ENCODE measurements at places on chromosomes 4 and X.
A peak's percentile ranks its signal among the peaks of the same experiment; 100 is the strongest.

DNA sequence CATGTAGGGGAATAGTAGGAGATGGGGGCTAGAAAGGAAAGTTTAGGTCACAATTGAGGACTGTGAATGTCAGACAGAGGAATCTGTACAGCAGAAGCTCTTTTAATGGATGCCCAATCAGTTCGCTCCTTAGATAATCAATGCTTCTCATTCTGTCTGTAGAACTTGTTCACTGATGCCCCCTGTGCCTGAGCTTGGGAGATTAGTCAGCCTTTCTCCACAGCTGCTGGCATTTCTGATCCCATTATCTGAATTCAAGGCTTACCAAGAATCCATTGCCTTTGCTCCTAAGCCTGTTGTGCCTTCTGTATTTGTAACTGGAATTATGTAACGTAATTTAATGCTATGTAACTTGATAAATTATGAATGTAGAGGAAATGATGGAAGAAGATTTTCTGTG lies 53.2 kb upstream of the BBS12 start:
- no peak for DNase-seq

DNA sequence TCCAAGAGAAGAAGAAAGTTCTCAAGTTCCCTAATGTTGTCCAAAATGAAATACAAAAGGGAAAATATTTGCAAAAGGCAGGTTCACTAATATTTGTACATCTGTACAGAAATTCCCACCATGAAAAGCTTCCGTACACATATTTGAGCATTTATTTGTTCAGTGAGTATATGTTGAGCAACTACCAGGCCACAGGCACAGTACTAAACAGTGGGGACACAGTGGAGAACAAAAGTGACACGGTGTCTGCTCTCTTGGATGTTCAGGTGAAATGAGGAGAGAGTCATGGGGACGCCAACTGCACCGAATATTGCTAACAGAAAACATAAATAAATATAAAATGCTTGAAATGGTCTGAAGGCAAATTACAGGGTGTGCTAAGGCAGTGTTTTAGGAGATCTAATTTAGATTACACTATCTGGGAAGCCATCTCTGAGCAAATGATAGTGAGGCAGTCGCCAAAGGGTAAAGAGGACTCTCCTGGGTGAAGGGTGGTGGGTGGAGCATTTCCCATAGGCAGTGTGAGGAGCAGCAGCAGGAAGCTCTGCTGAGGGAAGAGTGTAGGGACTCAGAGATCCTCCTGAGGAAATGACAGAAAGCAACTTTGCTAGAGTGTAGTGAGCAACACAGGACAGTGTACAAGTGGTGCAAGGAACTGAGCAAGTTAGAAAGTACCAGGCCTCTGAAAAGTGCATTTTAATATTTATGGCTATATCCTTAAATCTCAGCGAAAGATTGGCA lies 375.2 kb downstream of the GALNTL6 start:
- no peak for DNase-seq

GRCh38 chr4:168421671-168422070 lies 58.6 kb downstream of the DDX60L start:
- no peak for DNase-seq

GRCh38 chrX:78658845-78659744 lies at the start of gene RTL3:
RTL3 (minus strand) TSS chrX:78659328; CDS start chrX:78658420, 908 bp downstream.
- DNase-seq: peak; percentile 57

- no peak for DNase-seq
These were observed 6.3 kb upstream of the HPRT1 start for GRCh38 chrX:134453631-134454030.

GRCh38 chr4:112321776-112322684 lies 24.9 kb downstream of the ALPK1 start:
- DNase-seq: no peak

DNA sequence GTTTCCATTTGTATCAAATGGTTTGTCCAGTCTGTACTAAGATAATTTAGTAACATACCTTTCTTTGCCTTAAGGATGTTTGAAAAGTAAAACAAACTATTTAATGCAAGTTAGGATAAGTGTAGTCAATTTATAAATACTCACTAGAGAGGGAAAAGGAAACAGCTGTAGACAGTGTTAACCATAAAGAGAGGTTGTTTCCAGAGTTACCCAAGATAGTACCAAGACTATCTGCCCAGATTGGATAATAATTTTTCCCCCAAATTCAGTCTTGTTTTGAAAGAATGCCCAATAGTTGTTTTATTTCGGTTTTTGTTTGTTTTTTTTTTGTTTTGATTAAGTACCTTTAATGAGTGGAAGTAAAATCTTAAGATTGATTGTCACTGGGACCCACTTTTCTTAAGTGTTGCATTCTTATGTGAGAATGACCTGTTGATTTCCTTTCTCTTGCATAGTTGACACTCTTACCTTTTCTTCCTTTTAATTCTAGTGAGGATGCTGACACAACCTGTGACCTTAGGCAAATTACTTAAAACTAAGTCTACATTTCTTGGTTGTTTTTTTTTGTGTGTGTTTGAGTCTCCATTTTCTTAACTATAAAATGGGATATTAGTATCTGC lies 12.8 kb downstream of the AFF1 start:
- DNase-seq: no peak

DNA sequence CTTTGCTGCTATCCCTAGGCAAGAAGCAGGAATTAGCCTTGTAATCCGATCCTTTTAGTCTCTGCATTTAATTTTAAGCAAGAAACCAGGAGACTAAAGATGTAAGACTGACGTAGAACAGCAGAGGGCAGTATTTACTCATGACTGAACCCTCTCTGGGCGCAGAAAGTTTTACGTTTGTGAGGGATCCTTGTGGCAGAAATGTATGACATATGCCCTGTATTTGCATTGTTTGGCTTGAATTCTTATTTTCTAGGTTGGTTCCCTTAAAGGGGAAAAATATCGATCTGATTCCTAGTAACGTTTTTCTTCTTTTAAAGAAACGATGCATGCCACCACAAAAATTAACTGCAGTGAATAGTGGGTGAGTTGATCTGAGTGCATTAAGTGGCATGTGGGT lies 1.3 kb upstream of the FAT4 start:
- peak; percentile 68 for DNase-seq

DNA sequence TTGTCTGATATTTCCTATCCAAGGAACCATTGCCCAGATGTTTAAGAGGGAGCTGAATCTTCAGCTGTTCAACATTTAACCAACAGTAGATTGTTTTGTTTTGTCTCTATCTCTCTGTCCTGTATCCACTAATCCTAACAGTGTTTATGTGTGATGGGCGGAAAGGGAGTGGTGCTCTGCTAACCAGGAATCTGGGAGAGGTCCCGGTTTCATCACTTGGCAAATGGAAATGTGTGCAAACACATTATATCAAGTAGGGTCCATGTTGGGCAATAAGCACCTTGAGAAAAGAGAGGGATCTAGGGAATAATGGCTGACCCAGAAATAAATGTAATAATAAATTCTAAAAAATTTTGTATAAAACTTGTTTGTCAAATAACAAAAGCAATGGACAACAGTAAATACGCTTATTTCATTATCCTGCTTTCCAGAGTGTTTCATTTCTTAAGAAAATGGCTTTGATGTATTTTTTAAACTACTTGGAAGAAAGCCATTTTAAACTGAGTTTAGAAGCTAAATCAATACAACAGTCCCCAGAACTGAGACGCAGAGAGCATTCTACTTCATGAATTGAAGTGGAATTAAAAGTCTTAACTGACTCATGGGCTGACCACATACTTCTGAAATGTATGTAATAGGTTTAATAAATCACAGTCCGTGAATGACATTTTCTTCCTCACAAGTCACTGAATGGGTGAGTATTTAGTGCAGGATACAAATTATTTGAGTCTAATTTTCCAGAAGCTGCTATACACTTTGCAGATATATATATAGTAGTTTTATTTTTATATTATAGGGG lies 55.8 kb downstream of the EMCN start:
- DNase-seq: peak; percentile 2

- no peak for DNase-seq
These were observed 190.6 kb downstream of the MID1IP1 start for GRCh38 chrX:38991656-38992440.

GRCh38 chr4:105130945-105131344 lies 15.7 kb upstream of the TET2 start:
- DNase-seq: no peak

GRCh38 chr4:57109847-57110639 lies at the start of gene IGFBP7:
IGFBP7 (minus strand) TSS chr4:57110385; CDS start chr4:57110351, 34 bp downstream.
- DNase-seq: no peak

- no peak for DNase-seq
These were observed 163.5 kb upstream of the SPIN4 start for GRCh38 chrX:63514569-63515080.

DNA sequence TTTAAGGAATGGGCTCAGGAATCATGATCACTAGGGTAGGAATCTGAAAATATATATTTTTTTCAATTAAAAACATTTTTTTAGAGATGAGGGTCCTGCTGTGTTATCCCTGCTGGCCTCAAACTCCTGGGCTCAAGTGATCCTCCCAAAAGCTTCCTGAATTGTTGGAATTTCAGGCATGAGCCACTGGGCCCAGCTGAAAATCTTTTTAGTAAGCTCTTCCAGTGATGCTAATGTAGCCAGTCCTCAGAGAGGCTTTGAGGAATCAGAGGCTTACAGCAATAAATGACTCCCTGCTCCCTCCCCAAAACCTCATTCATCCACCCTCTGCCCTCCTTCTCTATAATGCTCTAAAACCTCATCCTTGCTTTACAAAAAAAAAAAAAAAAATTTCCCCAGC lies 129.5 kb downstream of the ZIC3 start:
- no peak for DNase-seq

- DNase-seq: no peak
These were observed 126.2 kb downstream of the KLHL13 start for GRCh38 chrX:117990438-117990837.

GRCh38 chr4:180058691-180059215 lies 2184.4 kb upstream of the TENM3 start:
- no peak for DNase-seq

DNA sequence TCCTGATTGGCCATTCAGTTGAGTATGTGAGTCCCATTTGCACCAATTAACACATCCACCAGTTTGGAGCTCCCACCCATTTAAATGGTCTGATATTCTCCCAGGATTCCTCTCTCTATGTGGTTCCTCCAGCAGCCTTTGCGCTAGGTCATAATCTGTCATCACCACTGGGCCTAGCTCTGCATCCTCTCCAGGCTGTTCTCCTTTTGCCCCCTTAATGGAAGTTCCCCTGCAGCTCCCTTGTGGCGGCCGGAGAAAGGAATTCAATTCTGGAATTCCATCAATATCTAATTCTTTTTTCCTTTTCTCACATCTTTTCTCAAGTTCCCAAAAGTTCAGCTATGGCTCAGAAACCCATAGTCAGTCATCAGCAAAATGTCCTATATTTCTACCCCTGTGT lies 2184.4 kb upstream of the AGA start:
- DNase-seq: no peak

GRCh38 chr4:6281436-6282313 lies 12.0 kb downstream of the WFS1 start:
- DNase-seq: no peak

- no peak for DNase-seq
These were observed 228.5 kb downstream of the AFF2 start for GRCh38 chrX:148728901-148729300.

DNA sequence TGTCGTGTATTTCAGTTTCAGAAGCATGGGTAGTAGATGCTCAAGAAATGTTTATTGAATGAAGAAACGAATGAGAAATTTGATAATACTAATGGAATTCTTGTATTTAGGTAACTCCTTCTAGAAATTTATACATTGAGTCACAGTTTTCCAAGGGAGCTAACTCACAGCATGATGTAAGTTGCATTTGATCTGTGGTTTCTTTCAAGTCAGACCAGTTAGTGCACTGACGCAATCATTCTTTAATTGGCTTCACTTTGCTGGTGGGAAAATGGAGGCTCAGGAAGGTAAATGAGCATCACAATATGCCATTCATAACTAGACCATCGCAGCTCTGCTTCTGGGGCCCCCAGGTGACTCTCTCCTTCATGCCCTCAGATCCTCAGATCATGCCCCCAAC lies 17.3 kb upstream of the CWH43 start:
- DNase-seq: peak; percentile 66

DNA sequence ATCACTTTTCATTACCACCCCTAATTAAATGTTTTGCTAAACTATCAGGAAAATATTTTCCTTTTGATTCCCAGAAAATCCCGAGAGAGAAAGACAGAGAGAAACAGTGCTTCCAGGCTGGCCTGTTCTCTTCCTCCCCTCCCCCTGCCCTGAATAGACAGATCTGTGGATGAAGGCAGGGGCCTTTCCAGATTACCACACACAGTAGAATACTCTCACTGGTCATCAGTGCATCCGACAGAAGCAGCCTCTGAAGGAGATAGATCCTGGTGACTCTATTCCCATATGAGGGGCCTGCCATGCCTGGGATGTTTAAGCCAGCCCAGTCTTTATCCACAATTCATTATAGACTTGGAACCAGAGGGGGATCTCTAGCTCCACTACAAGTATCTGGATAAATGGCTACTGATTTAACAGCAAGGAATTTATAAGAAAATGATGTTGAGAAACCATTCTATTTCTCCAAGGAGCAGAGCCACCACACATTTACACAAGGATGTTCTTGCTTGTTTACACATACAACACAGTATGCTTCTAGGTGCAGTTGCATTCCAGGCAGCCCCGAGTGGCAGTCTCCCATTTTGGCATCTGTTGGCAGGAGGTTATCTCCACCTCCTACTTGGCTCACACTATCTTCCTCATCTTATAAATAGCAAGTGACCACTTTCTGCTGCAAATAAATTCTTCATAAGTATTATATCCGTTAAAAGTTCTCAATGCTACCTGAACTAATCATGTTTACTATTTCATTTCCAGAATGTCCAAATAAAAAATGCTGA lies 115.8 kb downstream of the HS6ST2 start:
- no peak for DNase-seq

DNA sequence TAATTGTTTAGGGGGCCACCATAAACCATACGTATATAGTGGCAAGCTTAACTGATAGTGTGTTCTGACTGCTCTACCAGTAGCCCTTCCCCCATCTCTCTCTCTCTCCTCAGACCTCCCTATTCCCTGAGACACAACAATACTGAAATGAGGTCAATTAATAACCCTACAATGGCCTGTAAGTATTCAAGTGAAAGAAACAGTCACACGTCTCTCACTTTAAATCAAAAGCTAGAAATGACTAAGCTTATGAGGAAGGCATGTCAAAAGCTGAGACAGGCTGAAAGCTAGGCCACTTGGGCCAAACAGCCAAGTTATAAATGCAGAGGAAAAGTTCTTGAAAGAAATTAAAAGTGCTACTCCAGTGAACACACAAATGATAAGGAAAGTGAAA lies 78.0 kb downstream of the PRDM5 start:
- no peak for DNase-seq

DNA sequence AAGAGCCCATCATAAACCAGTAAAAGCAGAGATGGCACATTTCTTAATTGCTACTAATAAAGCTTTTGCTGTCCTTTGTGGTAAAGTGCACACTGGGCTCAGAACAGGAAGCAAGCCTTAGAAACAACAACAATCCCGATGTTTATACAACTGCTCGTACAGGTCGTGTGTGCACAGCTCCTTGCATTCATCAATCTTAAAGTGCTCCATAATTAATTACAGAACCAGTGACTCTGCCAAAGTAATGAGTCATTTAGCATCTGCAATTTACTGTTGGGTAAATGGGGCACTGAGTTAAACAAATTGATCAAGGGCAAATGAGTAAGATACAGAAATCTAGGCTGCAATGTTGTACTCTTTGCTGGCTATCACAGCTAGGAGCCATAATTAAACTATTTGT lies 61.3 kb upstream of the TXK start:
- DNase-seq: no peak

- DNase-seq: no peak
These were observed 51.2 kb upstream of the SHISA3 start for GRCh38 chr4:42345962-42346544.

- no peak for DNase-seq
These were observed at the start of gene PTCHD1 for GRCh38 chrX:23334848-23335599. PTCHD1 (plus strand) TSS chrX:23334849; CDS start chrX:23334876, 27 bp downstream.
